Stimulated activated CD4-positive, alpha-beta T cell treated with anti-CD3 and anti-CD28 coated beads, Interleukin-2, amount 100 ng/mL, for 24 hours (primary cell): ENCODE measurements at places on chromosomes 7 and 10.

- DNase-seq: no peak
These were observed 37.8 kb upstream of the GARS1 start for GRCh38 chr7:30556840-30557239.

GRCh38 chr7:156492170-156492569, 148.4 kb upstream of the RNF32 start:
- DNase-seq: no peak

DNA sequence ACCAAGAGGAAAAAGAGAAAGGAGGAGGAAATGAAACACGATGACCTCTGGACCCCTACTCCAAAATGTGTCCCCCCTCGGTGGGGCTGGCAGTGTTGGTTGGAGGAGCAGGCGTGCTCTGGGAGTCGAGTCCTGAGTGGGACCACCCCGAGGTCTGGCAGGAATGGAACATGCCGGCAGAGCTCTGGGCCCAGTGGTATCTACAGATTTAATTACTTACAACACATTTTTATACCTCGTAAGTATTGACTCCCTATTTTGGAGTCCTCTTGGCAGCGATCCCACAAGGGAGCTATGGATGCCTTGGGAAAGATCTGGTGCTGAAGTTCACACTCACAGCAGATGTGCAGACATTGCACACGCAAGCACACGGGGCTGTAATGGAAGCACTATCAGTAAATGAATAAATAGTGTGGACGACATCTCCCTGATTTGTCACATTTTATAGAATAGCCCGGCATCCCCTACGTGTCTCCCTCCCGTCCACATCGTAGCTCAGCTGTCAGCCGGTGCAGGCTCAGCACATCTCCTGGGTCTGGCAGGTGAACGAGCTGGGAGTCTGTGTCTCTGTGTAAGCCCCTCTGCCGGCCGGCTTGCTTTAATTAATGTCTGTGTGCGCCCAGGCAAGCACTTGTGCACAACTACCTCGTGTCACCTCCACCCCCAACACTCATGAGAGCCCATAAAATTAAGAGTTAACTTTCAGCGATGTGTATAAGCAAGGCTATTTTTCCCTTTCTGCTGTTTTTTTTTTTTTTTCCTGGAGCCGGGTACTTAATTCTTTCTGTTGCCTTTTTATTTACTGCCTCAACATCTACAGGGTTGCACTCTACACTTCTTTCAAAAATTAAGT, 603.2 kb downstream of the LRMDA start:
- DNase-seq: no peak

GRCh38 chr7:67343572-67343971, 346.9 kb downstream of the TYW1 start:
- DNase-seq: no peak

GRCh38 chr7:65225422-65226006, 148.1 kb upstream of the ZNF92 start:
- no peak for DNase-seq

GRCh38 chr7:140698477-140698876, 2.0 kb downstream of the NDUFB2 start:
- no peak for DNase-seq

- DNase-seq: no peak
These were observed 22.7 kb downstream of the SSC4D start for GRCh38 chr7:76386691-76387260.

- DNase-seq: peak; percentile 64
These were observed 281.1 kb downstream of the CCDC3 start for GRCh38 chr10:12720217-12720981.

- DNase-seq: no peak
These were observed 163.4 kb upstream of the NFE2L3 start for GRCh38 chr7:25988640-25989039.

GRCh38 chr7:81525841-81526240, 244.0 kb downstream of the HGF start:
- no peak for DNase-seq

DNA sequence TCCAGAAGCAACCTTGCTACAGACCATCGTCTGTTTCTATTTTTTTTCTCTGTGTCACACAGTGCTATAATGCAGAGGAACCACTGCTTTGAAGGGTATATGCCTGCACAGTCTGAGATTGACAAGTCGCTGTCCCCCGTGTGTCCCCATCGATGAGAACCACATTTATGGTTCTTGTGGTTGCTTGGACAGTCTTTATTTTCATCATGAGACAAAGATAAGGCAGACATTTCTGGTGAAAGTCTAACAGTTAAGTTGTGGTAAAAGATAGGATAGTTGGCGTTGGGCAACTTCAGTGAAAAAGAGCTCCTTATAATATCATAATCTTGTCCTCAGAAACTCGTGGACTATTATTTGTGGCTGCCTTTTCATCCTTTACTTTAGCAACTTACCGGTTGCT, 6.3 kb upstream of the AKR1E2 start:
- no peak for DNase-seq

- no peak for DNase-seq
These were observed 54.8 kb upstream of the CALD1 start for GRCh38 chr7:134724606-134725005.

- DNase-seq: no peak
These were observed 71.3 kb upstream of the TES start for GRCh38 chr7:116139007-116139406.

GRCh38 chr7:150432915-150433892, 17.2 kb upstream of the GIMAP8 start:
- peak; percentile 12 for DNase-seq
